ENCODE measurements at places on chromosomes 7 and 10. TPM values are rescaled to one million over a fixed set of nuclear protein-coding genes. Genes with fewer than 3 reads are reported as not detected.
A peak's percentile ranks its signal among the peaks of the same experiment; 100 is the strongest.

DNA sequence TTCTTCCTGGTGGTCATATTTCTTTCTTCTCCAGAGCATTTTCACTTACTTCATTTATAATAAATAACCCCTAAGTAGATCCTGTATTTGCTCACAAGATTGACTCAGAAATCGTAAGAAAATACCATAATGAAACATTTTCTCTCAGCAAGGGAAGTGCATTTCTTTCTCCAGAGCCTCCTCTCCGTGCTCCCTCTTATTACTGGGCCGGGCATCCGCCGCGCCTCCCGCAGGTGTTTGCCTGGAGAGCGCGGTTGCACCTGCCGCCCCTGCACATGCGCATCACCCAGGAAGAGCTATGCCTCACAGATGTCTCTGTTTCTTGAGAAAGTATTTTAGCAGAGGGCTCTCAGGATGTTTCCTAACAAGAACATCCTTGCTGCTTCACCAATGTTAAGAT lies 509.2 kb downstream of the TCERG1L start:
- no peak for DNase-seq

STOX1 gene
- 0.11 TPM for total RNA-seq

GRCh38 chr10:128896963-128897362 lies 570.1 kb upstream of the MGMT start:
- DNase-seq = no peak

GRCh38 chr7:121334875-121335648 lies 6.3 kb downstream of the WNT16 start:
- no peak for DNase-seq

DNA sequence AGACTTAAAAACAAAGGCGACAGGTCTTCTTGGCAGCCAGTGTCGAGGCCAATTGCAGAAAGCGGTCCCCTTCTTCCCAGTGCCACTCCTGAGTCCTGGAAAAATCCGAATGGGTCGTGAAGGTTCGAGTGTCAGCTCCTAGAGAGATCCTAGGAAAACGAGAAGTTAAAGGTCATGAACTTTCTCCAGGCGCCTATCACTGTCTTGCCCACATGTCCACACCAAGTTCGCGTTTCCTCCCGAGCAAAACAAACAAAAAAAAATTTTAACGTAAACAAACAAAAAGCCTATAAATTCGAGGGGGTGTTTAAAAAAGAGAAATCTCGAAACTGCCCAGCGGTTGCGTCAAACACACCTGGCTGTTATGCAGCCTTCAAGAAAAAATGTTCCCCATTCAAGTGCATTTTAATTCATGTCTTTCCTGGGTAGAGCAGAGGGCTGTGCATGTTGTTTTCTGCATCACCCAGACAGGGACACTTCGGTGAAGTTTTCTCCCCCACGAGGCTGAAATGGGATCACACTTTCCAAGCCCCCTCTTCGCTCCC lies 1.5 kb downstream of the ARHGAP21 start:
- DNase-seq = peak; percentile 38

MET gene
- not detected for total RNA-seq

ATRNL1 gene
- total RNA-seq = not detected

GRCh38 chr10:29028486-29028885 lies 260.4 kb upstream of the LYZL1 start:
- no peak for DNase-seq

HTRA1 gene
- total RNA-seq = not detected

PRSS37 gene
- not detected for total RNA-seq

DNA sequence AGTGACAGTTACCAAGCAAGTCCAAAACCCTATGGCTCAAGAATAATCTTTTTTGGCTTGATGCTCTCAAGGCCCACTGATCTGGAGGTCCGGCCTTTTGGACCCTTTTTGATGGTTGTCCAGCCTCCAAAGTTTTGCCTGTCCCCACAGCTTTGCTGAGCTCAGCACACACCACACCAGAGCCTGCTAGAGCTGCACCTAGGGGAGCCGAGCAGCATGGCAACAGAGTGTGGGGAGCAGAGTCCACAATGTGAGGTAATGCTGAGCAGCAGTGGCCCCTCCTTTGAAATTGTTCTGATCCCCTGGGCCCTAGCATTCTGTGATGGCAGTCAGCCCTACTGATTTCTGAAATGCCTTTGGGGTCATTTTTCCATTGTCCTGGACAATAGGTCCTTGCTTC lies 9.3 kb downstream of the GIMAP7 start:
- no peak for DNase-seq
